ENCODE measurements at places on chromosomes 13 and 19.

DNA sequence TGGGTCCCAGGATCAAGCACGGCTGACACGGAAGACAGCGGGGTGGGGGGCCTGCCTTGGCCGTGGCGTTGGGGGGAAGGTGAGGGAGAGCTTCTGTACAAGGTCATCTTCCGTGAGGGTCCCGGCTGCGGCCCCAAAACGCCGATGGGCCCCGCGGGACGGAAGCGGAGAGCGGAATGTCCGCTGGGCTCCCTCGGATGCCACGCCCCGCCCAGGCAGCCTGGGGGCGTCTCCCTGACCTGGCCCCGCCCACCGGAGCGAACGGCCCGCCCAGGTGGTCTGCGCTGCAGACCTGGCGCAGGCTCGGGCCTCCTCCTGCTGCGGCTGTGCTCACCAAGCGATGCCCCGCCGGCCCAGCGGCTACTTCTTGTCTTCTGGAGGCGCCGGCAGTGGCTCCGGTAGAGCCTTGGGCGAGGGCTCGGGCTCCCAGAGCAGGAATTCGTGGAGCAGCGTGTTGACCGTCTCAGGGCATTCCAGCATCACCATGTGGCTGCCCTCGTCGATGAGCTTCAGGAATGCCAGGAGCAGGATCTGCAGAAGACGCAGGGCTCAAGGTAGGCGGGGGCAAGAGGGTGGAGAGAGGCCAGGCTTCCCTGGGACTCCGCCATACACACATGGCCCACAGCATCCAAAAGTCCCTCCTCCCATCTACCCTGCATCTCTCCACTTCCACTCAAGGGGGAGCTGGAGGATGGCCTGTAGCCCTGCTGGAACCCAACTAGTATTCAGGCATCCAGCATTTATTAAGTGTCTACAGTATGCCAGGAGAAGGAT, 10.7 kb downstream of the ABHD8 start:
- DNase-seq: peak; percentile 83

DNA sequence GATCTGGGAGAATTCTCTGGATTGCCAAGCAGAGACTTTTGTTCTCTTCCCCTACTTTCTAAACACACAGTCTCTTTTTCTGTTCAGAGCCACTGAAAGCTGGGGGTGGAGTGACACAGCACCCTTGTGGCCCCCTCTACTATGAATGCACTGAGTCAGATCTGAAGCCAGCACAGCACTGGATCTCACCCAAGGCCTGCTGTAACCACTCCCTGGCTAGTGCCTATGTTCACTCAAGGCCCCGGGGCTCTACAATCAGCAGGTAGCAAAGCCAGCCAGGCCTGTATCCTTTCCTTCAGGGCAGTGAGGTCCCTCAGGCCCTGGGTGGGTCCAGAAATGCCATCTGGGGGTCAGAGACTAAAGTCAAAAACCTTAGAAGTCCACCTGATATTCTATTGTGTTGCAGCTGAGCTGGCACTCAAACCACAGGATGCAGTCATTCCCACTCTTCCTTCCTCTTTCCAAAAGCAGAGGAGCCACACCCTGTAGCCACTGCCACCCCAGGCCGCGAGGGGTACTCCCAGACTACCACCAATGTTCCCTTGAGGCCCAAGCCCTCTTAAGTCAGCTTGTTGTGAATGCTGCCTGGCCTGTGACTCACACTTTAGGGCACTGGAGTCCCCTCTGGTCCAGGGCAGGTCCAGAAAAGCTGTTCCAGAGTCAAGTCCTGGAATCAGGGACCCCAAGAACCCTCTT, 110.1 kb upstream of the RXFP2 start:
- no peak for DNase-seq

GRCh38 chr13:79434556-79434955, 28.5 kb upstream of the RBM26 start:
- no peak for DNase-seq

- DNase-seq: no peak
Measured at GRCh38 chr13:49256841-49257240, 9.1 kb downstream of the CDADC1 start.

DNA sequence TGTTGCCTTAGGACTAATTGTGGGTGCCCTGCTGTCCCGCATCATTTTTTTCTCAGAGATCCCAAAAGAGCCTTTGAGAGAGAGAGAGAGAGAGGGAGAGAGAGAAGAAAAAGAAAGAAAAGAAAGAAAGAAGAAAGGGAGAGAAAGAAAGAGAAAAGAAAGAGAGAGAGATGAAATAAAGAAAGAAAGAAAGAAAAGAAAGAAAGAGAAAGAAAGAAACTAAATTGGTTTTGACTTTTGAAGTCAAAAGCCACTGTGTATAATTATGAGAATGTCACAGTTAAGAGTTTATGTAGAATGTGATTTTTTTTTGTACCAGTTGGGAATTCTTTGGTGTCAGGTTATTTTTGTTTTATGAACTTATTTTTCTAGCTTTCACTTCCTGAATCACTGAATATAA, 43.4 kb upstream of the AKAP11 start:
- no peak for DNase-seq

DNA sequence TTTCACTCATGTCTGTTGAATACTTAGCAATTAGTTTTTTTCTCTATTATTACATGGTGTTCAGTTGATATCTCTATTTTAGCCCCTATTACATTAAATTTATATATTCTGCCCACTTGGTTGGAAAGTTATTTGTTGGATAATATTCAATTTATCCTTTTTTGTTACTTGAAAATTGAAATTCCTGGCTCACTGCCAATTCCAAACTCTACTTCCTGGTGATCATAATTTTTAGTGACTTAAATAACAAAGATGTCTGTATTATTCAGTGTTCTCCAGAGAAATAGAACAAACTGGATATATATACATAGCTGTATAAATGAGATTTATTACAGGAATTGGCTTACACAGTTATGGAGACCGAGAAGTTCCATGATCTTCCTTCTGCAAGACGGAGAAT, 93.6 kb downstream of the GPC5 start:
- no peak for DNase-seq

DNA sequence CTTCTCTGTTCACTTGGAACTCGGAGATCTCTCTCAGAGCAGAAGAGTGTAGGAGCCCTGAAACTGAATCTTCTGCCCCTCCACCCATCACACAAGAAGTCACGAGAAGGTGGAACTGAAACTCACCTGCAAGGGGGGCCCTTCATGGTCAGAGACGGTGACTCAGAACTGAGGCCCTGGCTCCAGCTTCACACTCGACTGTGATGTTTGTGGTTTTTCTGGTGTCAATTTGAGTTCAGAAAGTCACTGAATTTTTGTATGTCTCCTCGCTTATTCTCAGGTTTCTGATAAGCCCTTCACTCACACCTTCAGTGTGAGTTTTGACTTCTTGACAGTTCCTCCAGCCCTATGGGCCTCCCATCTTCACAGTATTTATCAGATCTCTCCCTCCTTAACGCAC, 23.1 kb downstream of the SIGLEC5 start:
- peak; percentile 32 for DNase-seq

DNA sequence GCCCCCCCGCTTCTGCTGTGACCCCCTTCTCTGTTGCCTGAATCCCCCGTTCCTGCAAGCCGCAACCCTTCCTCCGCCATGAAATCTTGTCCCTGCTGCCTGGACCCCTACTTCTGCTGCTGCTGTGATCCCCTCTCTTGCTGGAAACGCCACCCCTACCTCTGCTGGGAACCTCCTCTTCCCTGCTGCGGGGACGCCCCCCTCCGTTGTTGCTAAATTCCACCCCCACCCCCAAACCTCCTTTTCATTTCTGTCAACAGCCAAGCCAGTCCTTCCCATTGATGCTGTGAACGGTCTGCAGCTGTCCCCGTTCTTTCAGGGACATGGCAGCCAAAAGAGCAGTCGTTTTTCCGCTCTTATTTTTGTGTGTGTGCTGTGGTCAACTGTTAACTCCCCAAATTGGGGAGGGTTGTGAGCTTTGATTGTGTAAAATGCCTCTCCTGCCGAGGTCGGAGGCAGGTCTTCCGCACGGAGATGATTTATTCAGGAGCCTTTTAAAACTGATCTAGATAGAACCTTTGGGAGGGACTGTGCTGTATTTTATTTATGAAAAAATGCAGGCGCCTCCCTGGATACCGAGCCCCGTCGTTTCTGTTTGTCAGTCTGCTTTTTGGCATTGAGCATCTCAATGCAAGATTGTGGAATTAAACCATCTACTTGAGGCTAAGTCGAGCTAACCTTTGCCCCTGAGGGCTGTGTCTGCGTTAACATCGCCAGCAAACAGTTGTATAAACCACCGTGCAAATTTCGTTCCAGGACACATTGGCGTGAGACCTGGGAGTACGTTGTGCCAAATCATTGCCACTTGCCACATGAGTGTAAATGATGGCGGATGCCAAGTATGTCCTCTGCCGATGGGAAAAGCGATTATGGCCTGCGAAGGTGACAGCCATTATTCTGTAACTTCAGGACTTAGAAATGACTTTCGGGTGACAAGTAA, 27.9 kb upstream of the NDUFS7 start:
- peak; percentile 20 for DNase-seq

GRCh38 chr19:51075998-51076397, 6.7 kb downstream of the KLK14 start:
- DNase-seq: no peak

DNA sequence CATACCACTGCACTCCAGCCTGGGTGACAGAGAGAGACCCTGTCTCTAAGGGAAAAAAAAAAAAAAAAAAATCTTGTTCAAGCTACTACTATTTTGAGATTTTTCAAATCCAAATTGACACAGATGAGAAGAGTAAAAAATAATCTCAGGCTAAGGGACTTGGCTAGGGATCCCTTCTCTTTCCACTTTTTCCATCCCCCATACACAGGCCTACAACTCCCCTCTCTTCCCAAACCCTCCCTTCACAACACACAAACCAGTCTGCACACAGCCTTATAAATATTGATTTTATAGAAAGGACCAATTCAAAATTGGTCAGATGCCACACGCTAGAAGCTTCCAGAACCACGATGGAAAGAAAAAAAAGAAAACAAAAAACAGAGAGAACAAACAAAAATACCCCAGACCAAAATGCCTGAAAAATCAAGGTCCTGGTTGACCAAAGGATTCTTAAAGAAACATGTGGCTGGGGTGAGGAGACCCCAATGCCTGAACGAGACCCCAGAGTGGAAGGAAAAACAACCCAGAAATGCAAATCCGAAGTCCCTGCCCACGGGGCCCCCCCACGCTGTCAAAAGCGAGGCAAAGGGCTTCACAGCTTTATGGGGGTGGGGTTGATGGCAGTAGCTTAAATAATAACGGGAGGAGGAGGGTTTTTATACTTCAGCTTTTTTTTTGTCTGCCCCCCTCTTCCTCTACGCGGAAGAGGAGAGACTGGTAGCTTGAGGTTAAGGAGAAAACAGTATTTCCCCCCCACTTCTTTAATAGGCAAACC, 18.1 kb downstream of the QPCTL start:
- DNase-seq: no peak

- no peak for DNase-seq
Measured at GRCh38 chr19:51550848-51551672, 19.6 kb upstream of the SIGLEC6 start.

- no peak for DNase-seq
Measured at GRCh38 chr13:110046811-110047210, 260.1 kb downstream of the COL4A1 start.

GRCh38 chr13:102443249-102443648, 41.4 kb upstream of the FGF14 start:
- no peak for DNase-seq

DNA sequence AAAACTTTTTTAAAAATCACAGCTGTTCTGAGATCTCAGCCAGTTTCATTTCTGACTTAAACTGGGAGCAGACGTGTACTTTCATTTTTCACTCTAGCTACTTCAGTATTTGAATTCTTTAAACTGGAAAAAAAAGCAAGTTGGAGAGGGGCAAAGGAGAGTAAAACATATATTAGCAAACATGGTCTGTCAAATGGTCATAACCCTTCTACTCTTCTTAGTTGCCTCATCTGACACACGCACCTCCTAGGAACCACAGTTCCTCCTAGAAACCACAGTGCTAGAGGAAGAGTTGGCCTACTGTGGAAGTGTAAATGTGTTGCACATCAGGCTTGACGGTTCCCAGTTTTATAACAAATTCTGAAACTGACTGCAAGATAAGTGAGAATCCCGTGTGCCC, 47.2 kb downstream of the TM9SF2 start:
- DNase-seq: no peak

GRCh38 chr19:27741236-27741635, 1471.7 kb downstream of the UQCRFS1 start:
- DNase-seq: no peak

- no peak for DNase-seq
Measured at GRCh38 chr13:38713046-38713445, 26.2 kb downstream of the FREM2 start.

DNA sequence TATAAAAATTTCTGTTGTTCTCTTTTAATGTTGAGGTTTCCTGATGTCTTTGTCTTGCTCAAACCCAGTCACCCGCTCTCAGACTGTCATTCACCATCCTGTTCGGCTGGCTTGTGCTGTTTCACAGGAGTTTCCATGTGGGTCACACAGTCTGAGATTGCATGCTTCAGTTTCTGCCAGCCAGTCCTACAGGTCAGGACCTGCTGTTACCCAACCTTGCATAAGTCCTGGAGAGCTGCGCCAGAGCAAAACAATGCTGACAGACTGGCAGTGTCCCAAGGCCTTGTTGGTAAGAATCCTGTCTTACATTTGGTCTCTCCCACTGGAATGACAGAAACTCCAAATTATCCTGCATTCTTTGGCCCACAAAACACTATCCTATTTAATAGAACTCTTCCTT, 340.0 kb upstream of the SLITRK5 start:
- no peak for DNase-seq

GRCh38 chr19:17860331-17860992, 752 bp downstream of the RPL18A start:
- DNase-seq: no peak

- no peak for DNase-seq
Measured at GRCh38 chr19:33392341-33393285, 19.1 kb downstream of the CEBPG start.

- no peak for DNase-seq
Measured at GRCh38 chr13:101415358-101416174, 742 bp downstream of the NALCN start.

DNA sequence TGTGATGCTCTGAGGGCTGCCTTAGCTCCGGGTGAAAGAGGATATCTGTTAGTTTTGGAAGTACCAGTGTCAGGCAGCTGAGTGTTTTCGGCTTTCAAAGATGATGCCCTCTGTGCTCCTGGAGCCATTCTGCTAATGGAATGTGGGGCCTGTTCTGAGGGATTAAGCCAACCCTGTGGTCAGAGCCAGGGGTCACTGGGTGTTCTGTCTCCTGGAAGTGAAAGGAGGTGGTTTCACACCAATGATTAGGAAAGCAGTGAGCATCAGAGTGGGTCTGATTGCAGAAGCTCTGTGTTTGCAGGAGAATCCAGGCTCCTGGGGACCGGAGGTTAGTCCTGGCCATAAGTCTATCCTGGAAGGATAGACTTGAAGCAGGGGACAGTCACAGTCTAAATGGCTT, 94.6 kb downstream of the UQCRFS1 start:
- DNase-seq: no peak

- peak; percentile 82 for DNase-seq
Measured at GRCh38 chr13:114065141-114065925, 67.1 kb downstream of the RASA3 start.

- DNase-seq: no peak
Measured at GRCh38 chr19:41319500-41320184, 9.7 kb downstream of the CCDC97 start.

- no peak for DNase-seq
Measured at GRCh38 chr19:31306006-31306753, 43.1 kb downstream of the TSHZ3 start.

- DNase-seq: no peak
Measured at GRCh38 chr19:2716722-2717637, 4.2 kb downstream of the DIRAS1 start.

All from activated CD4-positive, alpha-beta T cell treated with anti-CD3 and anti-CD28 coated beads, Interleukin-2, amount 50 U/mL, for 48 hours (primary cell).